ENCODE measurements at places on chromosomes 16 and 17.

DNA sequence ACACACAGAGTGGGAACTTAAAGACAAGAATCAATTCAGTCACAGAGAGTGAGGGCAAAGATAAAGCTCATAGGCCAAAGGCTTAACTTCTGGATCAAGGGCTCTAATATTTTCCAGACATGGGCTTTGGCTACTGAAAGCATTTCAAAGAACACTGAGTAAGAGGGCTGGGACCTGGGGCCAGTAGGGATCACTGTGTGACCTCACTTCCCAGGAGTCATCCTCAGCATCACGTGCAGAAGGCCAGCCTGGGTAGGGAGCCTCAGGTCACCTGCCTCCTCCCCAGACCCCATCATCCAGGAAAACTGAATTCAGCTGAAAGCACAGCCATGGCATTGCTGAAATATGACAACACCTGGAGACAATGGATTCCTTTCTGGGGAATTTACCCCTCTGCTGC, 163.5 kb downstream of the RAB11FIP4 start:
- no peak for DNase-seq

GRCh38 chr17:49646391-49647255, 31.3 kb downstream of the SPOP start:
- peak; percentile 47 for DNase-seq

DNA sequence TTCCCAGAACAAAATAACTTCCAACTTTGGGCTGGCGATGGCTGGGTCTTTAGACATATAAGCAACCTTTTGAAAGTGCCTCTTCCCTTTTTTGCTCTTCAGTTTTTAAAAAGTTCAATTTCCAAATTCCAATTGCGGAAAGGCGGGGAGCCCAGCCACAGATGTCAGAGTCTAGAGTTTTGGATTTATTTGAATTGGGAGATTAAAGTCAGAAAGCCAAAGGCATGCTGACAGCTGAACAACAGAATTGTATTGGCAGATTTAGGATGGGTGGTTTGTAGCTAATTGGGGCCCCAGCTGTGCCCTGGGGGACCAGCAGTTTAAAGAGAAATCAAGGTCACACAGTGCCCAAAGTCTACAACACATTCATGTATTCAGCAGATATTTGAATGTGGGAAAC, 10.5 kb downstream of the YPEL2 start:
- DNase-seq, result peak; percentile 61

- no peak for DNase-seq
Observed at GRCh38 chr17:61064087-61064951, 335.3 kb upstream of the TBX2 start.

DNA sequence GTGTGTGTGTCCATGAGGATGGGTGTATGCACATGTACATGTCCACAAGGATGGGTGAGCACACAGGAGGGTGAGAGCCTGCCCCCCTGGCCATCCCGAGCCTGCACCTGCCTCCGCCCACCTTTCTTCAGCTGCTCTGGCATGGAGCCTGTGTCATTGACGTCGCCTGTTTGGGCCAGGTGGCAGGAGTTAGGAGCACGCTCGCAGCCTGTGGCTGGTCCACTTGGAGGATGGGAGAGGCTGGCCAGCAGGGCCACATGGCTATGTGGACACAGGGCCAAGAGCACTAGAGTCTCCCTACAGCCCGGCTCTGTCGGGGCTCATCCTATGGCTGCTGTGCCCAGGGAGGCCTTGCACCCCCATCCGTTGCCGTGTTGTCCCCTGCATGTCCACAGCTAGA, 21.4 kb downstream of the BAHCC1 start:
- no peak for DNase-seq

DNA sequence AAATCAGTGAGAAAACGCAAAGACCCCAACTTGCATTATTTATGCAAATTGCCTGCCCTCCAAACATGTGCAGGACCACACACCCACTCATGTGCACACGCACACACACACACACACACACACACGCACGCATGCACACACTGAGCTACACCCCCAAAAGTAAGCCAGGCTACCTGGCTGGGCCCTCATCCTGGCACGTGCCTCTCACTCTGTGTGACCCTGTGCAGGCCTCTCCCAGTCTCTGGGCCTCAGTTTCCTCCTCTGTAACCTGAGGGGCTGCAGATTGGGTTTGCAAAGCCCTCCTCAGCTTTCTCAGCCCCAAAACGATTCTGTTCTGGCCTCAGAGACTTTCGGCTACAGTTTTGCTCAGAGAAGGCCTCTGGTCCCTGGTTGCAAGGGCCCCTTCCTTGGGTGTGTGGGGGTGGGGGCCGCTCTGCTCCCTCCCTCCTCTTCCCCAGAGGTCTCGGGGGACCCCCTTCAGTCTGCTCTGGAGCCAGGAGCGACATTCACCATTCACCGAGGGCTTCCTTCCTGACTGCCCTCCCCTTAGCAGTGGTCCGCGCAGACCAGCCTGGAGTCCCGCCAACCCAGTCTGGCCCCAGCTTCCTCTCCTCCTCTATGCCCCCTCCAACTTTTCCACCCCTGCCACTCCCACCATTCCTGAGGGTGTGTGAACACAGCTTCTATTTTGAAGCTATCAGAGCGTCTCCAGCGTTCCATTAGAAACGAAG, 5.4 kb upstream of the PIK3R6 start:
- DNase-seq, result no peak

DNA sequence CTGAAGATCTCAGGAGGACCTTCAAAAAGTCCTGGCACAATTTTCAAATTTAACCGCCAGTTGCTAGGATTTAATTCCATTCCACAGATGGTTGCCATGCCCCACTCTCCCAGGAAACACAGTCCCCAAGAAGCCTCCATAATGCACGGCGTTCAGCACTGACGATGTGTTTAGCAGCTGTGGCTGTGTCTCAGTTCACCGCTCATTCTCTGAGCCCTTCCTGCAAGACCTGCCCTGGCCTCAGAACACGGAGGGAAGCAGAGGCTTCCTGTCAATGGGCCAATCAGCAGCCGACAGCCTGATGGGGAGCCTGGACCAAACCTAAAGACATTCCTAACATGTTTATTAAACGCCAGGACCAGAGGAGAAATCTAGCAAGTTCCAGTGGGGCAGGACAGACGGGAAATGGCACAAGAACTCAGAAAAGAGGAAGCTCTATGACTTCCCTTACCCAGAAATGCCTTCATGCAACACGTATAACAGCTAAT, 4.9 kb downstream of the MYLK3 start:
- peak; percentile 16 for DNase-seq

GRCh38 chr17:74964246-74964761, 8.3 kb downstream of the HID1 start:
- no peak for DNase-seq

DNA sequence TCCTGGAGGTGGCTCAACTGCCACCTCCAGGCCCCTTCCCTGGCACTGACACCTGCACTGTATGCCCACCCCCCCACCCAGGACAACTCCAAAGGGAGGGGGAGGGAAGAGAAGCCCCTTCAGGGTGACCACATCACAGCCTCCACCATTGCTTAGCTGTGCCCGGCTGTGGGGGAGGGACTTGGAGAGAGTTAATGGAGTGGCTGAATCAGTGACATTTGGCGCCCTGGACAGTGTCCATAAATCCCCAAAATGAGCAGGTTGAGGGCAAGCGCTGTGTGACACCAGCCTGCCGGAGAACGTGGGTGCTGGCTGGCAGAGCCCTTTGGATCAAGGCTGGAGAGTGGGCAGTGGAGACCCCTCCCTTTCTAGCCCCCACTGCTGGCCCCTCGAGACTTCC, 883 bp downstream of the USH1G start:
- DNase-seq, result no peak

All from NCI-H82 (cell line).